Activated CD8-positive, alpha-beta memory T cell treated with anti-CD3 and anti-CD28 coated beads, Interleukin-2, amount 10 ng/mL, durations not matched to agents 7 days and 5 days (primary cell): ENCODE measurements at places on chromosomes 5 and 9. TPM values are rescaled to one million over a fixed set of nuclear protein-coding genes. Genes with fewer than 3 reads are reported as not detected.
A peak's percentile ranks its signal among the peaks of the same experiment; 100 is the strongest.

- no peaks in the 10 kb centered on the region for H3K27me3 ChIP-seq
- H3K36me3 ChIP-seq: peaks cover 34% of the 10 kb centered on the region
- peaks cover 30% of the 10 kb centered on the region for H3K4me1 ChIP-seq
- H3K4me3 ChIP-seq: no peak overlapping the region
- no peak for DNase-seq
Measured at GRCh38 chr9:136722969-136723356, 10.6 kb downstream of the DIPK1B start.

GRCh38 chr9:87826331-87826730 is 56.3 kb upstream of the SPATA31E1 start:
- no peak overlapping the region for H3K4me3 ChIP-seq
- H3K36me3 ChIP-seq: no peaks in the 10 kb centered on the region
- no peaks in the 10 kb centered on the region for H3K4me1 ChIP-seq
- H3K27me3 ChIP-seq: peaks cover 6% of the 10 kb centered on the region

DNA sequence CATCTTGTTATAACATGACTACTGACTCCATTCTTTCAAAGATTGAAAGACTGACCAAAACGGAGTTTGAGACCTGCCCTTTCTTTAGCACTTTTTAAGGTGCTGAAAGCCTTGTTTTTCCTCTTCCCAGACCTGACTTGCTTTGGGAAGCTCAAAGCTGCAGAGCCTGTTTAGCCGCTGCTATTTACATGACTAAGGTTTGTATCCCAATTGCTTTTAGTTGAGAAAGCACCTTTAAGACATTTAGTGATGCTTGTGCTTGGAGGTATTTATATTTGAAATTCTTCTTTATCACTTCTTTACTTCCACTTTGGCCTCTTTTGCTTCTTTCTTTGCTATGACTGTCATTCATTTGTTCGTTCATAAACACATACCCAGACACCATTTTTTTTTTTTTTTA is 182.6 kb upstream of the ELL2 start:
- peaks cover 3% of the 10 kb centered on the region for H3K4me1 ChIP-seq
- no peak overlapping the region for H3K4me3 ChIP-seq
- H3K36me3 ChIP-seq: no peaks in the 10 kb centered on the region
- H3K27me3 ChIP-seq: peaks cover 13% of the 10 kb centered on the region

DNA sequence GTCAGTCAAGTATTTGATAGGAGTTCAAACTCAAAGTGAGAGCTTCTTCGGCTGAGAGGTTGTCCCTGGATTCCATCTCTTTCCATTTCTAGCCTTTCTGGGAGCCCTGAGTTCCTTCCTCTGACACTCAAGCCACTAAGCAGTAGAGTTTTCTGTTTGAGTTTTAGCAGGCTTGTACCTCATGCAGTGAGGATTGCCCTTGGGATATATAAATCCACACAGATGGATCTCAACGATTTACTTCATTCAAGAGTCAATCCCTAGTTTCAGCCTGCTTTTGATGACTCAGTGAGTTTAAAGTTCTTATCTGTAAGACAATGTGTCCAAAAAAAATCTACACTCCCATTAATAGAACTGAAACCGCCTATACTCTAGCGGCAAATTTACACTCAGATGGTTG is 2240.9 kb upstream of the WWC1 start:
- no peak overlapping the region for H3K27ac ChIP-seq
- DNase-seq: no peak
- no peaks in the 10 kb centered on the region for H3K4me1 ChIP-seq
- H3K27me3 ChIP-seq: no peaks in the 10 kb centered on the region

- peaks cover 2% of the 10 kb centered on the region for H3K36me3 ChIP-seq
- H3K4me3 ChIP-seq: no peak overlapping the region
- no peak for DNase-seq
- H3K27me3 ChIP-seq: no peaks in the 10 kb centered on the region
- H3K4me1 ChIP-seq: peaks cover 29% of the 10 kb centered on the region
Measured at GRCh38 chr5:16628376-16628775, 11.6 kb upstream of the RETREG1 start.

GRCh38 chr9:27365707-27366376 is 68.9 kb upstream of the EQTN start:
- peak; percentile 76 for DNase-seq
- peaks cover 22% of the 10 kb centered on the region for H3K27me3 ChIP-seq
- no peak overlapping the region for H3K4me3 ChIP-seq
- peak overlapping the region; percentile 59 for H3K27ac ChIP-seq

GRCh38 chr9:77648234-77649108 is at the start of gene GNA14:
TSS of gene GNA14 (minus strand) at chr9:77648322. CDS start at chr9:77647793, 529 bp downstream.
- H3K36me3 ChIP-seq: no peaks in the 10 kb centered on the region
- H3K4me3 ChIP-seq: peak within 1 kb of the TSS; percentile 55
- no peak within 1 kb of the TSS for H3K27ac ChIP-seq
- peaks cover 49% of the 10 kb centered on the region for H3K27me3 ChIP-seq
- peaks cover 7% of the 10 kb centered on the region for H3K4me1 ChIP-seq

GRCh38 chr5:102539562-102539961 is 40.8 kb upstream of the SLCO6A1 start:
- H3K27ac ChIP-seq: no peak overlapping the region
- H3K4me3 ChIP-seq: no peak overlapping the region
- DNase-seq: no peak
- peaks cover 13% of the 10 kb centered on the region for H3K27me3 ChIP-seq
- no peaks in the 10 kb centered on the region for H3K4me1 ChIP-seq
- no peaks in the 10 kb centered on the region for H3K36me3 ChIP-seq

DNA sequence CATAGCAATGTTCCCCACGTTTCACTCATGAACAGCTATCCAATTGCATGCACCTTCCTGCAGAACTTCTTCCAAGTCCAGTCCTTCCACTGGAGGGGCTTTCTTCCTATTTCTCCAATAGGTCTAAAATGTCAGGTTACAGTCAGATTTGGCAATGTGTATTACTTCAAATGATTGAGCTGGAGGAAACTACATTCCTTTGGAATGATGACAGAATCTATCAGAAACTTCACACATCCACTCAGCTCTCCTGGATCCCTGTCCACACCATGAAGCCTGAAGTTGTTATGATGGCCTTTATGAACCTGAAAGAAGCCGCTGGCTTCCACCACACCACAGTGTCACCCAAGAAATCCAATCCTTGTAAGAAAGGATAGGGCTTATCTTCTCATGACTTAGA is 32.2 kb downstream of the FBXW2 start:
- peaks cover 21% of the 10 kb centered on the region for H3K36me3 ChIP-seq
- DNase-seq: no peak
- peaks cover 8% of the 10 kb centered on the region for H3K4me1 ChIP-seq
- H3K27me3 ChIP-seq: no peaks in the 10 kb centered on the region
- no peak overlapping the region for H3K27ac ChIP-seq

CCDC192 gene
- not detected for total RNA-seq

- no peaks in the 10 kb centered on the region for H3K36me3 ChIP-seq
- DNase-seq: no peak
- no peak overlapping the region for H3K27ac ChIP-seq
- H3K4me3 ChIP-seq: no peak overlapping the region
Measured at GRCh38 chr9:35907711-35908503, 1.4 kb upstream of the SPAAR start.

- peaks cover 7% of the 10 kb centered on the region for H3K27me3 ChIP-seq
- no peak overlapping the region for H3K27ac ChIP-seq
- no peaks in the 10 kb centered on the region for H3K4me1 ChIP-seq
- DNase-seq: no peak
- no peak overlapping the region for H3K4me3 ChIP-seq
- no peaks in the 10 kb centered on the region for H3K36me3 ChIP-seq
Measured at GRCh38 chr5:175857986-175858385, 13.4 kb upstream of the CPLX2 start.

DNA sequence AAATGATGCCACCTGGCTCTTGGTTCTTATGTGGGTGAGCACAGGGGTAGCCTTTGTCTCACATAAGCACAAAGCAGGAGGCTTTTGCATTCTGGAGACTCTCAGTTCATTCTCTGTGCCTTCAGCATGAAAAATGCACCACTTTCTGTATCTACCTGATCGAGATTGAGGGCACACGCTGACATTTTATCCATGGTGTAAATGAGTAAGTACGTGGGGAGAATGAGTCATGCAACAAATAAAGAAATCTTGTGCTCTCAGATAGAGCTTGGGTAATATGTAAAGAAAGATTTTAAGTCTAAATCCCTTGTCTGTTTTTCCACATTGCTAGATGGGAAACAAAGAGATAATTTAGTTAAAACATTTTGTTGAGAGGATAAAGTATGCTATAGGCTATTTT is 607.2 kb upstream of the WWC1 start:
- H3K4me1 ChIP-seq: no peaks in the 10 kb centered on the region
- no peak overlapping the region for H3K4me3 ChIP-seq
- H3K36me3 ChIP-seq: no peaks in the 10 kb centered on the region
- H3K27me3 ChIP-seq: no peaks in the 10 kb centered on the region

TEX48 gene
- 0.73 TPM for total RNA-seq

- no peak overlapping the region for H3K27ac ChIP-seq
- no peaks in the 10 kb centered on the region for H3K36me3 ChIP-seq
- no peak overlapping the region for H3K4me3 ChIP-seq
- DNase-seq: no peak
Measured at GRCh38 chr9:79129865-79130480, 441.8 kb upstream of the TLE4 start.

GRCh38 chr5:180380856-180381255 is 27.7 kb upstream of the GFPT2 start:
- no peak for DNase-seq
- no peaks in the 10 kb centered on the region for H3K36me3 ChIP-seq
- H3K27ac ChIP-seq: no peak overlapping the region
- H3K4me3 ChIP-seq: no peak overlapping the region
- no peaks in the 10 kb centered on the region for H3K4me1 ChIP-seq
- peaks cover 13% of the 10 kb centered on the region for H3K27me3 ChIP-seq

- no peak for DNase-seq
- H3K36me3 ChIP-seq: peaks cover 60% of the 10 kb centered on the region
- no peak overlapping the region for H3K27ac ChIP-seq
- H3K4me3 ChIP-seq: no peak overlapping the region
- H3K4me1 ChIP-seq: peaks cover 2% of the 10 kb centered on the region
Measured at GRCh38 chr9:91220491-91221135, 141.1 kb downstream of the AUH start.

INSL6 gene
- not detected for total RNA-seq

- no peak overlapping the region for H3K27ac ChIP-seq
- DNase-seq: no peak
- H3K36me3 ChIP-seq: no peaks in the 10 kb centered on the region
Measured at GRCh38 chr9:135547756-135548736, 2.1 kb downstream of the OBP2A start.

SOX30 gene
- 0.09 TPM for total RNA-seq

GRCh38 chr9:129232839-129233591 is 55.0 kb upstream of the IER5L start:
- H3K4me1 ChIP-seq: peaks cover 42% of the 10 kb centered on the region
- H3K4me3 ChIP-seq: no peak overlapping the region
- no peak for DNase-seq
- no peaks in the 10 kb centered on the region for H3K27me3 ChIP-seq
- H3K36me3 ChIP-seq: peaks cover 3% of the 10 kb centered on the region
- no peak overlapping the region for H3K27ac ChIP-seq
